Posterior vena cava (tissue), 2 donors: ENCODE measurements at places on chromosomes 2 and 18. TPM values are rescaled to one million over a fixed set of nuclear protein-coding genes. Genes with fewer than 3 reads are reported as not detected.

Gene SCN2A
- total RNA-seq, result 0.62 TPM

Gene MPP4
- total RNA-seq, result 0.38 TPM

Gene LMAN1
- total RNA-seq, result 57.8 TPM

Gene GPBAR1
- 4.2 TPM for total RNA-seq

Gene ABCA12
- not detected for total RNA-seq

Gene RND3
- 100 TPM for total RNA-seq

Gene TRIM43B
- total RNA-seq, result not detected

Gene GALR1
- 0.05 TPM for total RNA-seq
